ENCODE measurements at places on chromosomes 2 and 18.
A peak's percentile ranks its signal among the peaks of the same experiment; 100 is the strongest.

DNA sequence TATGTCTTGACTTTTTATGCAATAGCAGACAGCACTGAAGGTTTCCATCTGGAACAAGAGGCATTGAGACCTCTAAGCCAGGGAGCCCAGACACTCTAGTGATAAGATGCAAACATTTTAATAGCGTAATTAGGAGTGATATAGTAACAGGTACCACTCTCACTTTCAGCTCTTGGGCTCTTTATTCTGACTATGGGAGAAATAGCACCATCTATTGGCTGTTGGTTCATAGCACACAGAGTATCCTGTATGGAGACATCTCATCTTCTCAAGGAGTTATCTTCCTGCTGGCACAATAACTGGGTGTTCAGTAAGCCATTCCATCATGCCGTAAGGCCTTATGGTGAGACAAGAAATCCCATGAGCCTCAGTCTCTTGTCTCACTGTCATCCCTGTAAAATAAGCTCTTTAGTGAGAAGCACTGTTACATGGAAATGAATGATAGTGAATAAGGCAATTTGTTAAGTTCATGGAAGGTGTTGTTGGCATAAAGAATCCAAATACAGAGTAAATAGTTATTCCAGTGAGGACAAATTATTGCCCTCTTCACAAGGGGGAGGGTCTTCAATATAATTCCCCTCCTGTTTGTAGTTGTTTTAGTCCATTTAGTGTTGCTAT, 48.3 kb downstream of the THUMPD2 start:
- no peak for DNase-seq

GRCh38 chr18:79048245-79048632, 21.0 kb upstream of the ATP9B start:
- DNase-seq = no peak

- DNase-seq = no peak
Measured at GRCh38 chr2:186348200-186348599, 137.9 kb upstream of the ZC3H15 start.

DNA sequence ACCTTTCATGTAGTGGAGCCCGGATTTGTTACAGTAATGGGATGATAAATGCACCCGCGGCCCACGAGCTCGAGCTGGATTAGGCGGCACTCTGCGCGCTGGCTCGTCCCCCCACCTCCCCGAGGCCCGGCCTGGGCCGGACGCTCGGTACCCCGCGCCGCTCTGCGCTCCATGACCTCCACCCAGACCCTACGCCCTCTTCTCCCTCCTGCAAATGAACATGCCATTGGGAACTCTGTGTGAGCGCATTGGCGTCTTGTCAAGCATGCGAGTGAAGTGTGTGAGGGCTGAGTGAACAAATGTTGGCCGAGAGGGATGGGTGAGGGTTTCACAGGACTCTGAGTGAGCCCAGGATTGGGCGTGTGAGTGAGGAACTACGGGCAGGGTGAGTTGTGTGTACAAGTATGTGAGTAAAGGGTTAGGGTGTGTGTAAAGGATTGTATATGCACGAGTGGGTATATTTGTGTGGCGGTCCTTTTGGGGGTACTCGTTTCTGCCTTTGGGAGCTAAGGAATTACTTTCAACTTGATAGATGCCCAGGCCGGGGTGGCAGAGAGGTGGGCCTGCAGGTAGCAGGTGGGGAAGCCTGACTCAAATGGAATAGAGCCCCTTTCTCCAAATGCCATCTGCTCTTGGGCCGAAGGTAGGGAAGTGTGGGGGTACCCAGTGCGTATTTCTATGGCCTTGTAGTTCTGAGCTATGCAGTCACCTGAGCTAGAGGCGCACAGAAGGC, 2.9 kb upstream of the EN1 start:
- DNase-seq = no peak

DNA sequence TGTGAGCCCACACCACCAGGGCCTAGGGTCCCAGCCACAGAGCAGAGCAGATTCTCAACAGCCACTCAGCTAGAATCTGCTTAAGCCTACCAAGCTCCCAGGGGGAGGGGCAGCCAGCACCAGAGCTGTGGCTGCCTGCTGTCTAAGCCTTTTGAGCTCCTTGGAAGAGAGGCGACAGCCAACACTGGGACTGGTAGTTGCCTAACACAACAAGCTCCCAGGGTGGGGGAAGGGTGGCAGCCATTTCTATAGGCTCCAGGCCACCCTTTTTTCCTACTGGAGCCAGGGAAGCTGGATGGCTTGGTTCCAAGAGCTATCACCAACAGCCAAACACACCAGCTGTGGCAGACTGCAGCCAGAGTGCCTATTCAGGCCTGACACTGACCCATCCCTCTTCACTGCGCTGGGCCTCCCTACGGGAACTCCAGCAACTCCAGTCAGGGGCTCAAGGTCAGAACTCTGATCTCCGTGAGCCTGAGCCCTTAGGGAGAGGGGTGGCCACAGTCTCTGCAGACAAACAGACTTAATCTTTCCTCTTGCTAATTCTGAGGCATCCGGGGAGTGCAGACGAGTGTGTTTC, 1824.3 kb upstream of the CELF4 start:
- DNase-seq = no peak

DNA sequence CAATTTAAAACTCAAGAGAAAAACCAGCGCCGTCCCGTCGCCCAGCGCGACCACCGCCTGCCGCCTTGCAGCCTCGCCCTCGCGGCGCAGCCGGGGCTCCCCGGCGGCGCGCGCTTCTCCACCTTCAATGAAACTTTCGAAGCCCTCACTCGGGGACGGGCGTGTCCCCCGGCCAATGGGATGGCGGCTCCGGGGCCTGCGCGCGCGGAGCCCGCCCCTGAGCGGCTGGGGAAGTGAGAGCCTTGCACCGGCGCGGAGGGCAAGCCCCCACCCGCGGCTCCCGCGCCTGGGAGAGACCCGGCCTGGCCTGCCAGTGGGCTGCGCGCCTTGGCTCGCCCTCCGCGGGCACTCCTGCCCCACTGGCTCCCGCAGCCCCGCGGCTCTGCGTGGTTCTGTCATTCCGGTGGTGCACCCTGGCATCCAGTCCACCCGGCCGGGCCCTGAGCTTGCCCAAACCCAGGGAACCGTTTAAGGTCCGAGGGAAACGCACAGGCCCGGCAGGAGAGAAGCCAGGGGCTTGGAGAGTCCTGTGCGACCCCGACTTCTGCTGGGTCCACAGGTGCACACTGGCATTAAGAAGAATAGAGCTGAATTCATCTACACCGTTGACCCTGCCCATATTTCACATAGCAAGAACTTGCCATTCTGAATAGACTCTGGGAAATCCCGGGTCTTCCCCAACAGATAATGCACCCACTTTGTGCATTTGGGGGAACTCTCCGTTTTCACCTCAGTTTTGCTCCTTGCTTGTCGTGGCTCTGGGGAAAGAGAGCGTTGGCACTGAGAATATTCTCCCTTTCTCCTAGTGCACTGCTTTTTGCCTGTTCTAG, at the start of gene PIEZO2:
Gene PIEZO2, minus strand, starts transcription at position 129 of the 830 bp plus-strand sequence. CDS start 981 bp downstream, outside the sequence.
- peak; percentile 51 for DNase-seq

DNA sequence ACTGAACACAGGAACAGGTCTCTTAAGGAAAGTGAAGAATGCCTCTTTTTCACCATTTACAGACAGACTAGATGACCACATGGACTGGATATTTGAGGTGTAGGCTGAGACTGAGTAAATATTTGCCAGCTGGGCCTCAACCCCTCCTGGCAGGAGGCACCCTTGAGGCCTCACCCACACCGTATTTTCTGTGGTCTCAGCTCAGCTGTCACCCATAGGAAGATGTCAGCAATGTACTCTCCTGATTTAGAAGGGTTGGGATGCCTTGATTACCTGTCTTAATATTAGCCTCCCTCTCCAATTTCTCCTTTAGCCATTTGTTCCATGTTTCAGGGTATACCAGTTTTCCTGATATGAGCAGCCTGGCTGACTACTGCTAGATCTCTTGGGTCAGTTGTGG, 20.3 kb downstream of the ADCYAP1 start:
- DNase-seq = no peak

Data from T1000 (cell line).